ENCODE measurements at places on chromosomes 1 and 21.

DNA sequence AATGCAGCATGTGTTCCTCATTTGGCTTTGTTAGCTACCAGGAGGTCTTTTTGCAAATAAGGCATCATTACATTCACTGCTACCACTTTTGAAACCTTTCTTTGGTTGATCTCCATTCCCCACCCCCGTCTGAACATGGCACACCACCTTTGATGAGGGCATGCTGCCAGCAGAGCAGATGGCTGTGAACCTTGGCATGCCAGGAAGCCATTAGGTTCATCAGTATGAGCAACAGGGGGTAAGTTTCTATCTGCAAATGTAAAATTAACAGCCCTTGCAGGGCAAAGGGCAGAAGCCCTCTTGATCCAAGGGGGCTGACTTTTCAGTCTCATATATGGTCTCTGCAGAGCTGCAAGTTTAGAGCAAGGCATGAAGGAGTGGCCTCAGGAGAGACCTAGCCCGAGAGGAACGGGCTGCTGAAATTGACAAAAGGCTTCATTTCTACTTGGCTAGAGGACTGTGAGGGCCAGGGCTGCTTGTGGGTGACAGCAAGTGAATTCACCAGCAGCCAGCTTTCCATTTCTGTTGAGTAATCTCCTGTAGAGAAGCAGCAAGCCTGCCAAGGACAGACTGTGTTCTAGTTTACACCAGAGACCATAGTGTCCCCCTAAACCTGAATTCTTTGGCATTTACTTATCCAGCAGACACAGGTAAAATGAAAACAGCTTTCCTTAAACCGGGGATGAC, 127.9 kb downstream of the ZNF326 start:
- no peak for DNase-seq

DNA sequence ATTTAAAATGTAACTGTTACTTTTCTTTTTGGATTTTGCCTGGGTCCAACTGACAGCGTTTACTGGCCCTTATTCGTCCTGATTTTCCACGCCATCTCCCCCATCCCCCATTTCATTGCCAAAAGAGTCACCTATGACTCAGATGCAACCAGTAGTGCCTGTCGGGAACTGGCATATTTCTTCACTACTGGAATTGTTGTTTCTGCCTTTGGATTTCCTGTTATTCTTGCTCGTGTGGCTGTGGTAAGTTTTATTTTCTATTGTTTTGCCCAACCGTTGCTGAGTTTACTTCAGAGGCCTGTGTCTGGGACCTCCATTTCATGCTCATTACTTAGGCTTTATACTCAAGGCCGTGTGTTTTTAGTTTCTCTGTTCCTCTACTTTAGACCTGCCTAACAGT, 9.3 kb downstream of the LEPR start:
- no peak for DNase-seq

- no peak for DNase-seq
These were observed 97.5 kb upstream of the KCNJ6 start for GRCh38 chr21:38013741-38014140.

- DNase-seq, result peak; percentile 1
These were observed 14.7 kb downstream of the AMPD2 start for GRCh38 chr1:109634292-109634691.

GRCh38 chr21:40043423-40043822, 176.2 kb downstream of the PCP4 start:
- DNase-seq, result no peak

DNA sequence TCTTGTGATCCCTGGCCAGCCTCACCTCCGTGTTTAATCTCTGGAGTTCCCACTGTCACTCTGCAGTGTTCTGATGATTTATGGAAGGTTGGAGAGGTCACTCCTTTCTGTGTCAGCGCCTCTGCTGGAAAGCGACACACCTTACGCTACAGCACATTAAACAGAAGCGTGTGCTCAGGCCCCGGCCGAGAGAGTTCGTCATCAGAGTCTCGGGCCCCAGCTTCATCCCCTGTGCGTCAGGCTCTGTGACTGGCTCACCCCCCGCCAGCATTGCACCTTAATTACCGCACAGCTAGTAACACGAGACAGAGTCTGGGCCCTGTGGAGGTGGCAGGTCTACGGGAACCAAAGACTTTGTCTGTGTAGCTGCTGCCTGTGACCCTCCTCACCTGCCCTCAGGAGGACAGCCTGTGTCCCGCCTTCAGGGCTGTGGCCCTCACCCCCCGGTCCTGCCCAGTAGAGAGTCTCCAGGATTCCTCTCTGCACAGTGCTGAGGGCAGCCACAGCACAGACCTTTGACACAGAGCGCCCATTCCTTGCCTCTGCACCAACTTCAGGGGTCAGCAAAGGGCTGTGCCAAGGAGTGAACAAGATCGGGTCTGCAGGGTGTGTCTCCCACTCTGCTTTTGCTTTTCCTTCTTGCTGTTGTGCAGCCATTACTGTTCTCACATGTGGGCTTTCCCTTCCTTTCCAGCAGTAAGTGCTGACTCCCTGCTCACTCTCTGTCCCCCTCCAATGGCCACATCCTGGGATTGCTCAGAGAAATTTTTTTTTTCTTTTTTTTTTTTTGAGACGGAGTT, 157.6 kb downstream of the PGBD5 start:
- DNase-seq, result no peak

- DNase-seq, result no peak
These were observed 4.2 kb downstream of the LY9 start for GRCh38 chr1:160800142-160800541.

DNA sequence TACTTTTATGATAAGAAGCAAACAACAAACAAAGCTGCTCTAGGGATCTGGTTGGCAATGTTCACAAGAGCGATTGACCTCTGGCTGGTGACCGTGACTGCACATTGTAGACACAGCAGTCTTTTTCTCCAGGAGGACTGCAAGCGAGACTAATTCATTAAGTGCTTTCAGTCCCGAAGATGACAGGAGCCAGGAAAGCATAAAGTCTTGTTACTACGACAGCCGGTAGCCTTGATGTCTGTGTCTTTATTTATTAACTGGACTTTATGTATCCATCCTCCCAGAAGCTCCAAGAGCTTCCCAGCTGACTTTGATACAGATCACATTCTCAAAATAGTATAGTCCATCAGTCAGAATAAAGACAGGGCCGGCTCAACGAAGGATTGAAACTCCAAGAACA, 18.2 kb downstream of the FAM163A start:
- DNase-seq, result no peak

- no peak for DNase-seq
These were observed 3.9 kb upstream of the SLC27A3 start for GRCh38 chr1:153771261-153771660.

Measured in B cell (primary cell).